Right renal cortex interstitium (tissue), 3 donors: ENCODE measurements at places on chromosomes 2 and 18.

DNA sequence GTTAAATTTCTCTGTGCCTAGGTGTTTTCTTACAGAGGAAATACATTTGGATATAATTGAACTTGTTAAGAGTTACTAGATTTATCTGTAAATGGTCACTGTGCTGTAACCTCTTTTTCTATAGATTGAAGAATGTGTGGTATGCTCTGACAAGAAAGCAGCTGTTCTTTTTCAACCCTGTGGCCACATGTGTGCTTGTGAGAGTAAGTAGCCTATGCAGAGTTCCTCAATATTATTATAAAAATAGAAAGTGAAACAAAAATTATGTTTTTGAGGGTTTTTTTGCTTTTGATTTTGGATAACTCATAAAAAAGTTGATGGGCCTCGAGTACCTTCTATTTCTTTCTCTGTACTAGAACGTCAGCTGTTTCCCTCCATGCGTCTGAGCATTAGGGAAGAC, 112.4 kb downstream of the MIB1 start:
- DNase-seq, result no peak

GRCh38 chr2:14907014-14907612, 274.6 kb downstream of the LRATD1 start:
- no peak for DNase-seq

DNA sequence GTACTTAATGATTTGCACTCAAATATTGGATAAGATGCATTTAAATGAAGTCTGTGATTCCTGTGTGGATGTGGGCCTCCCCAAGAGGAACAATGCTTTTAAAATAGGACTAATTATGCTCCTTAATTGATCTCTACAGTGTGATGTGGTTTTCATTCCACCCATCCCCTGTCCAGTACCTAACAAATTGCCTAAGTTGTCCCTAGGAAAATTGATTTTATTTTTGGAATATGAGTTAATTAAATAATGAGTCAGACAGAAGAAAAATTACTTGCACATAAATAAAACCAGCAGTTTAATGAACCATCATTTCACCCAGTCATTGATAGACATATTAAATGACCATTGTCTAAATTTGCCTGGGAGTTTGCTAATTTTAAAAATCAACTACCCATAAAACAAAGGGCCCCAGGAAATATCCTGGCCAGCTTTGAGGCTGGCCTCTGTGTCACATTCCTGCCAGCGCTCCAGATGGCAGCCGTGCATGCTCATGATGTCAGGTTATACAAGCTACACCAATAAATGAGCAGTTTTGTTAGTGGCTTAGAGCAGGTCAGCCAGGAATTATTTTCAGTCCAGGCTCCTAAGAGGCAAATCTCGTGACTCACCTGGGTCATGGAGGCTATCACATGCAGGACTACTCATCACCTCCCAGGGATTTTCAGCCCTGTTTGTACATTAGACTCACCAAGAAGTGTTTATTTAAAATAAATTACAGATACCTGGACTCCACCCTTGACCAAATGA, 31.9 kb downstream of the ABHD3 start:
- no peak for DNase-seq

GRCh38 chr2:237276716-237277490, 137.1 kb downstream of the COL6A3 start:
- no peak for DNase-seq

DNA sequence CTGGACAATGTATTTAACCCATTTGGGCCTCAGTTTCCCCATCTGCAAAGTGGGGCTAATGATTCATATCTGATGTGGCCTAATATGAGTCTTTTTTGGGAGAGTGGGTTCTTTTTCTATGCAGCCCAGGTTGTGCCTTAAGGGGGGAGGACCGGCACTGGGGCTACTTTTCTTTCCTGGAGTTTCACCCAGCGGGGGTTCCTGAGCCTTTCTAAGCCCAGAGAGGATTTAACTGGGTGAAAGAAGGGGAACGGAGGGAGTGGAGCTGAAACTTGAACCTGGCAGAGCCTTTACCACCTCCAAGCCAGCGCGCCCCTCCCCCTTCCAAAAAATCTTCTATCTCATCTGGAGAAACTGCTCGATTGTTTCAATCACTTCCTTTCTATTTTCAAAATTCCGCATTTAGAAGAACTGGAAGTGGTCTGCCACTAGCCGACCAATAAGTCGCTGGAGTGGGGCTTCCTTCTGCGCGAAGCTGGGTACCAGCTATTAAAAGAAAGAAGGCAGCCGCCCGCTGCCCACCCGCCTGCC, 205.0 kb upstream of the SMAD2 start:
- no peak for DNase-seq

DNA sequence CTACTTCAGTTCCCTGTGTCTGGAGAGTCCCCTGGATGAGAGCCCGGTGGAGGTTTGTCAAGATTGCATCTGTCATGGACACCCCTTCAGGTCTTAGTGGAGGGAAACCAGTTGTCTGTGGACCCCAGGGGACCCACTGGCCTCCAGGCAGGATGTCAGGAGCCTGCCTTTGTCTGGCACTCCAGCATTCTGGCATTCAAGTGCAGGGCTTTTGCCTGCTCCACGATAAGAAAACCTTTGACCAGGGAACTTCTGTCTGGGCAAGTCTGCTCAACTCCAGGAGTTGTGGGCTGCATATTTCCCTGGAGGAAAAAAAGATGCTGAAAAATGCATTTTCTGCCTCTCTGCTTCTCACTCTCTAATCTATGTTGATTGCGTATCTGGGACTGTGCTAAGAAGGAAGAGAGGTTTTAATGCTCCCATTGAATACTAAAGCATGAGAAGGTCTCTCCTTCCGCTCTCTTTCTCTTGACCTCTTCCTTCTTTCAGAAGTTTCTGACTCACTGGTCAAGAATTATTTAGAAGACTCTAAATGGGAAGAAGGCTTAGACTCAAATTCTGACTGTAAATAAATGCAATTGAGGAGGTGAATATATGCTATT, 104.5 kb downstream of the MMADHC start:
- no peak for DNase-seq

GRCh38 chr2:29723255-29724001, 198.0 kb downstream of the ALK start:
- no peak for DNase-seq

- DNase-seq, result no peak
These were observed 9.7 kb downstream of the CAB39 start for GRCh38 chr2:230722207-230722885.

GRCh38 chr2:27954221-27954673, 63.7 kb downstream of the BABAM2 start:
- no peak for DNase-seq

- no peak for DNase-seq
These were observed 570.6 kb upstream of the GCFC2 start for GRCh38 chr2:76281156-76281841.

GRCh38 chr2:74886811-74887210, 52.9 kb downstream of the HK2 start:
- no peak for DNase-seq

GRCh38 chr2:25794544-25795276, 83.6 kb downstream of the ASXL2 start:
- DNase-seq, result no peak

- DNase-seq, result no peak
These were observed 85.2 kb downstream of the PRELID3A start for GRCh38 chr18:12492907-12493306.

- DNase-seq, result no peak
These were observed 20.8 kb downstream of the SP140L start for GRCh38 chr2:230347659-230348305.

- no peak for DNase-seq
These were observed 21.3 kb upstream of the NT5C1B start for GRCh38 chr2:18610651-18611050.

DNA sequence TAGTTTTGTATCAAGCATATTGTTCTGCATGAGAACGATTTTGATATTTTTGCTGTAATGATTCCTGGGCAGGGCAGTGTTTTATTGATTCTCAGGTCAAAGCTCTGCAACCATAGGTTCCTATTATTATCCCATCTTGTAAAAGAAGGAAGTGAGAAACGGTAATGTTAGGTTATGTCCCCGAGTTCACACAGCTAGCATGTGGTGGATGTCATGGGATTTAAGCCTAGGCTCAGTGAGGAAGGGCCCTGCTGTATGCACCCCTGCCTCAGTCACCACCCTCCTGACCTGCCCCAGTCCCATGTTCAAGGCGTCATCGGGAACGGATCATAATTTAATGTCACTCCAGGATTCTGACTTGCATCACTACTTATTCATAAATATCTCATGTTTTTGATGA, 10.7 kb downstream of the ACP1 start:
- DNase-seq, result no peak

- DNase-seq, result no peak
These were observed 313.6 kb upstream of the CDH20 start for GRCh38 chr18:61019338-61020301.

DNA sequence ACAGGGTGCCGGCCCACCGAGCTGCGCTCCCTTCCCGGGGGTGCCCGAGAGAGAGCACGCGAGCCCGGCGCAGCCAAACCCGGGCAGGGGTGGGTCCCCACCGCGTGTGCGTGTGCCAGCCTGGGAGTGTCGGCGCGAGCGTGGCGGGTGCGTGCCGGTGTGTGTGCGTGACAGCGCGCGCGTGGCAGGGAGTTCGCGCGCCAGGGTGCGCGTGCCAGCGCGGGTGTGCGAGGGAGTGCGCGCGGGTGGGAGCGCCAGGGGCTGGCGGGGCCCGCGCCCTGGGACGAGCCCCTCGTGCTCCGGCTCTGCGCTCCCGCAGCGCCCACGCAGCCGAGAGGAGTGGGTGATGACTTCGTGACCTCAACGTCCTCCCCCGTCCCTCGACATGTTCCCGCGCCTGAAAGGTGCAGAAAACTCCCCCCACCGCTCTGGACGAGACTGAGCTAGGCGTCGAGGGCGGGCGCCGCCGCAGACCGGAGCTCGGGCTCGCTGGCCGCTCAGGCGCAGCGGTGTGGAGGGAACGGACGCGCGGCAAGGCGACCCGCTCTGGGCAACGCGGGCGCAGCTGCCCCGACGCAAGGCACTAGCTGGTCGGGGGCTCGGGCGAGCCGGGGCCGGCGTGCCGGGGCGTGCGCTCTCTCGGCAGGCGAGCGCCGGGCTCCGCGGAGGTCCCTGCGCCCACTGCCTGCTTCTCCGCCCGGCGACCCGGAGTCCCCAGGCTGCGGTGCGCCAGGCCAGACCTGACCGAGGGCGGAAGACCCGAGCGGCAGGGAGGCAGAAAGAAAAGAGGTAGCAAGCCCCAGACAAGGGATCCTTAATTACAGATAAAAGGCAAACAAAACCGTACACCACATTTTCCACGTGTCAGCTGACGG, 582.8 kb downstream of the ZEB2 start:
- DNase-seq, result no peak

GRCh38 chr18:4636967-4637366, 181.9 kb upstream of the DLGAP1 start:
- DNase-seq, result peak; percentile 5

- DNase-seq, result no peak
These were observed 32.3 kb downstream of the CCNT2 start for GRCh38 chr2:134950886-134951285.

DNA sequence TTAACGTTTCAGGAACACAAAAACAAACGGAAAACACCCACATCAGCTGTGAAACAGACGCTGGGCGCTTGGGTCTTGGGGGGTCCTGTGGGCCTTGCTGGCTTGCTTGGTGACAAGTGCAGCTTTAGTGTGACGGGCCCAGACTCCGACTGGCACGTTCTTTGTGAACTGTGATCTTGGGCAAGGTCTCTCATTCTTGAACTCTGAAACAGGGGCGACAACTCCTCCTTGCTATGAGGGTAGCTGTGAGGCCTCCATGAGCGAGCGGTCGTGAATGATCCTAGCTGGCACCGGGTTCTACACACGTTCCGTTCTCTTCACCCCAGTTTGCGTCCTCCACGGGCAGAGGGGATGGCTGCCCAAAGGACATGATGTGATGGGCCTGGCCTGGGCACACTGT, 8.7 kb upstream of the COLEC11 start:
- DNase-seq, result no peak

DNA sequence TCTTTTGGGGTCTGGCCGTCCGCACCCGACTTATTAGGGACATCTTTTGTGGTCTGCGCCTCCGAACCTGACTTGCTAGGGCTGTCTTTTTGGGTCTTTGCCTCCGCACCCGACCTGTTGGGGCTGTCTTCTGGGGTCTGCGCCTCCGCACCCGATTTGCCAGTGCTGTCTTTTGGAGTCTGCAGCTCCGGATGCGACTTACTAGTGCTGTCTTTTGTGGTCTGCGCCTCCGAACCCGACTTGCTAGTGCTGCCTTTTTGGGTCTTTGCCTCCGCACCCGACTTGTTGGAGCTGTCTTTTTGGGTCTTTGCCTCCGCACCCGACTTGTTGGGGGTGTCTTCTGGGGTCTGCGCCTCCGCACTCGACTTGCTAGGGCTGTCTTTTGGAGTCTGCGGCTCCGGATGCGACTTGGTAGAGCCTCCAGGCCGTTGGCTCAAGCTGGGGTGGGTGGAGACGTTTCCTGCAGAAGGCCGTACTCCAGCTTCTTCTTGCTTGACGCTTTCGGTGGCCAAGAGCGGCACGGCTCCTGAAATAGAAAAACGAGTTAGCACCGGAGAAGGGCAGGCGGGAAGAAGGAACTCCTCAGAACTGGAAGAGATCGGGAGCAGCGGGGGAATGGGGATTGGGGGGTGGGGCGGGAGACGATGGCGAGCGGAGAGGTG, 498 bp downstream of the TGOLN2 start:
- DNase-seq, result no peak

GRCh38 chr2:235050980-235051351, 99.1 kb downstream of the SH3BP4 start:
- DNase-seq, result peak; percentile 72

- DNase-seq, result no peak
These were observed 46.4 kb downstream of the ABCG8 start for GRCh38 chr2:43885132-43885632.

GRCh38 chr2:239522002-239522739, 121.4 kb upstream of the HDAC4 start:
- no peak for DNase-seq

DNA sequence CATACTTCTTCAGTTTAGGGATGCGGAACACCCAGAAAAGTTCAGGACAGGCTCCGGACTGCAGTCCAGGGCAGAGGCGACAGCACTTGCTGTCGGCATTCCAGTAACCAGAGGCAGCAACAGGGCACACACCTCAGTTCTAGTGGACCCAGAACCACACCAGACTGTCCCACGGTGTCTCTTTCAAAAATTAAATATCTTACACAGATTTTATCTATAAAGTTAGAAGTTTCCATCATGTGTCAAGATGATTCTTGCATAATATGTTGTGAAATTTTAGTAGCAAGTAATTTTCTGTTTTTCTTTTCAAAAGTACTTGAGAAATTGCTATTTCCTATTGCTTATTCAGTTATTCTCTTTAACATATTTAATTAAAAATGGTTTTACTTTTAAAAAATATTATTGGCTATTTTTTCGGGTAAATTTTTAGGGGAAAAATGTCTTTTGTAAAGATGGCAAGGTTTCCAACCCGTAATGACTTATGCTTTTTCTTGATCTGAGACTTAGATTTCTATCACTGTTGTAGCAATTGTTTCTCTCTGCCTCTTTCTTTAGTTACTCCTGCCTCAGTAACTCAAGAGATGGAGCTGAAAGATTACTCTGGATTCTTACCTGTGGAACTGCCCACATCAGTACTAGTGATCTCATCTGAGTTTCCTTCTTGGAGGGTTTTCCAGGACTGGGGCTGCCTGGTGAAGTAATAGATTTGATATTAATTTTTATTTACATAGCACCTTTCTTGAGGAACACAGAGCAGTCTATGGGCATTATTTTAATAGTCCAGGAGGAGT, 182.7 kb downstream of the LTBP1 start:
- DNase-seq, result no peak

GRCh38 chr2:174059178-174059883, 94.2 kb upstream of the SP3 start:
- DNase-seq, result no peak
